ENCODE measurements at places on chromosomes 2 and 18.

DNA sequence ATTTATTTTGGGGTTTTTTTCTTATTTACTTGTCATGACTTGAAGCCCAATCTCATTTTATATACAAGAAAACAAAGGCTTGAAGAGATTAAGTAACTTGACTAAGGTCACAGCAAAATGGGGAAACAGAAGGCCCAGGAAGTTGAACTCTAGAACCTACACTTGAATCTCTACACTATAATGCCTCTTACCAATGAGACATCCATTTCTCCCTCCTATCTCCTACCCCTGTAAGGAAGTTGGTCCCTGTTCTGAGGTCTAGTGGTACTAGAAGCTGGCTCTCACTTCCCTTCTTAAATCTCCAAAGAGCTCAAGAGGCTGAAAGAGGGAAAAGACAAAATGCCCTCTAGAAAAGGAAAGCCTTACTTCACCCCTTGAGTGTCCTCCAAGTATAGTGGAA lies 25.5 kb upstream of the IHH start:
- no peak for DNase-seq

DNA sequence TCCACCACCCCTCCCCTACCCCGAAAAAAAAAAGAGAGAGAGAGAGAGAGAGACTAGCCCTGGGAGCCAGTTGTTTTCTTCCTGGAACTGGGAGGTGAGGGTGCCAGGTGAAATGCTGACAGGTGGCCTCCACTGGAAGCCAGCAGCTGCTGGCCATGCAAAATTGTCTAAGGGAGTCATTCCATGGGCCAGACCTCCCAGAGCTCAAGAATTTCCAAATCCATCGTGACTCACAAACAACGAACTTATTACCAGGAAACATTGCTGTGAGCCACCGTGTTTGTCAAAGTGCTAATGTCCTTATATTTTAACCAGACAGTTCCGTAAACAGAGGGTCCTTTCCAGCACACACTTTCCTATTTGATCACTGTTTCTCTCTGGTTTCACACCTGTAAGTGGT lies 68.5 kb upstream of the PID1 start:
- DNase-seq, result no peak

DNA sequence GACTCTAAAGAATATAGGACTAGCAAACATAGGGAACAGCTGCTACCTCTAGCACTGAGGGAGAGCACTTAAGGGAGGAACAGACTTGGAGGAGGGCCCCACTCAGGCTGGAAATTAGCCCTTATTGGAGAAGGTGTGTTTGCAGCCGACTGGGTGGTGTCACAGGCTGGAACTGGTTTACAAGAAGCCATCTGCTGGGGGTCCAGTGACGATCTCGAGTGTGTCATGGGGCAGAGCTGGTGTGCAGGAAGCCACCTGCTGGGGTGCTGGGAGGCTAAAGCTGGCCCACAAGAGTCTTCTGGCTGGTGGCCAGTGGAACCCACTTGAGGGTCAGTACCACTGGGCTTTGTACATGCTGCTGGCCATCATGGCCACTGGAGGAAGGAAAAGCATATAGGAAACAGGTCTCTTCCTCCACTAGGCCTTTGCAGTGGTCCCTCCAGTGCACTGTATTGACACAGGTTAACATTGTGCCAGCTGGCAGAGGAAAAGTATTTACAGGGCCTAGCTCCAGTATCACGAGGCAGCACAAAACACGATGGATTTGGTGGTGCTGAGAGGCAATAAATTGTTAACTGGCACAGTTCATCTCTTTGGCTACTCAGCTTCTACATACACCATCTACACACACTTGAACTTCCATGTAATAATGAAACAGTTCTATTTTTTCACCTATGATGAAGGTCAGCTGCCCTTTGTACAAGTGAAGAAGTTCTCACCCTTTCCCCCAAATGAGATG lies 43.6 kb downstream of the MAP3K20 start:
- no peak for DNase-seq

DNA sequence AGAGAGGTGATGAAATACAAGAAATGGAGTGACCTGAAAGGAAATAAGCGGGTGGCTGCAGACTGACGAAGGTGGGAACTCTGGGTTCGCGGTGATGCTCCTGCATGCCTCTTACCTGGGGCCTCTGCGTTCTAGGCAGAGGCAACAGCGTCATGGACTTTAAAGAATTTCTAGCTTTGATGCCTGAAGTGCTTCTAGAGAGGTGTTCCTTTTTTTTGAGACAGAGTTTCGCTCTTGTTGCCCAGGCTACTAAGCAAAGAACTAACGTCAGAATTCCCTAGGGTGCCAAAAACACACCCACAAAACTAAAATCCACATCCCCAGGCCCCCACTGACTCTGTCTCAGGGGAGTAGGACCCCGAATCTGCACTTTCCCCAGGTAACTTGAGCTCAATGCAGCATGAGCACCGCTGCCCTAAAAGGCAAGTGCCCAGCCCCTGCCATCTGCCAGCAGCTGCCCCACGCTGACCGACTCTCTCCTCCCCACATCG lies 110.5 kb upstream of the ID2 start:
- no peak for DNase-seq

- no peak for DNase-seq
Measured at GRCh38 chr2:240745962-240746361, 54.3 kb downstream of the AQP12A start.

DNA sequence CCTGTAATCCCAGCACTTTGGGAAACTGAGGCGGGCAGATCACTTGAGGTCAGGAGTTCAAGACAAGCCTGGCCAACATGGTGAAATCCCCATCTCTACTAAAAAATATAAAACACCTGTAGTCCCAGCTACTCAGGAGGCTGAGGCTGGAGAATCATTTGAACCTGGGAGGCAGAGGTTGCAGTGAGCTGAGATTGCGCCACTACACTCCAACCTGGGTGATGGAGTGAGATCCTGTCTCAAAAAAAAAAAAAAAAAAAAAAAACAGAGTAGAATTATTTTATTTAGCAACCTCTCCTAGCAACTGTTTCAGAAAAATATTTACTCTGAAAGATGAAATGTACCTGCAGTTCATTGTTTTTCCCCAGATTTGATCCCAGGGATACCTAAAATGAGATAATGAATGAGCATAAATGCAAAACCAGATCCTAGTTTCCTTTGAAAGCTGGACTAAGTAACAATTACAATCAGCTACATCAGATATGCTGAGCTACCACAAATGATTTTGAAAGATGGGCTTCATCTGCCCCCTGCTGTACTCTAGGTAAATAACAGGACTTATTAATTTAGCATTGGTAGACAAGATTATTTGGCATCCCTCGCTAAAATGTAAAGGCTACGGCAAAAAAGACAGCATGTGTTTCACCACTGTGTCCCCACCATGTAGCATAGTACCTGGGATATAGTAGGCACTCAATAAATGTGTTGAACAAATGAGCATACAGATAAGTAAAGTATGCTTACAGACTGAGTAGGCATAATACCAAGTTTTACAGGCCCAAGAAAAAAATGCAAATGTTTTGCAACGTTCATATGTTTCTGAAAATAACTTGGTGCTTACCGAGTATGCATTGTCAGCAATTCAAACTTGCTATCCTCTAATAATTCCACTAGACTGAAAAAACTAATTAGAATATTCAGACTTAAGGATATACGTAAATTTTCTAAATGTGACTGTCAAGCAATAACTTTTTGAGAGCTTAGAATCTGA lies 102.5 kb downstream of the ATL2 start:
- DNase-seq, result peak; percentile 18

DNA sequence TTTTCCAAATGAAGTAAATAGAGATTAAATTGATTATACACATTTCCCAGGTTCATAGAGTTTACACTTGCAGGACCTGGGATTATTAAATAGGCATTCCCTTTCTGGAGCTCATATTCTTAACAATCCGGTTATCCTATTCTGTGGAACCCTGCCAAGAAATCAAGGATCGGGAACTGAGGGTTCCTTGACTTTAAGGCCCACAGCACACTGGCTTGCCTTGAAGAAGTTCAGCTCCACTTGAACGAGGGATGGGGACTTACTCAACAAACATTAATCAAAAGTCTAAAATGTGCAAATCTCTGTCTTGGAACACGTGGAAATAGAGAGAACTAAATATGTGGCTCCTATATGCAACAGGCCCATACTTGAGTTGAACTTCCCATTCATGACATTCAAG lies 142.3 kb upstream of the RGPD4 start:
- no peak for DNase-seq

DNA sequence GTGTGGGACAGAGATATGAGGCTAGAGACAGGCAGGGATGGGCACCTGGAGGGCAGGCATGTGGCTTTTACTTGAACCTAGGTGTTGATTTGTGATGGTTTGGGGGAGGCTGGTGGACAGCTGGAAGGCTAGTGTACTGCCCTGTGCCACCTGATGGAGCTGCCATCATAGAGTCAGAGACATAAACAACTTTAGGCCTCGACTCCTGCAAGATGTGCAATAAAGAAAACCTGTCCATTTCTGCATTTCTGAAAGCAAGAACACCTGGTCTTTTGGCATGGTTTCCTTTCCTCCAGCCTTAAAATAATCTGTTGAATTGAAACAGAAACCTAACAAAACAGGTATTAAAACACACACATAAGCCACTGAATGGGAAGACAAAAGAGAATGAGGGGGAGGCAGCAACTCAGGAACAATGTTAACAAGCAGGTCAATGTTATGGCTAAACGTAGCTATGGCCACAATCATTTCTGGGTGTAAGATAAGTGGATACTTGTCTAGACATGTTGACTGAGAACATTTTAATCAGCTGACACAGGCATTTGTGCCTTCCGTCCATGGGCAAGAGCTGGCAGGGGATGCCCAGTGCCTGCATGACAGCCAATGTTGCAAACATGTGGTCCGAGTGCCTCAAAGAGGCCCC lies 87.8 kb downstream of the KCTD1 start:
- DNase-seq, result no peak

GRCh38 chr2:100742277-100743254 lies 77.4 kb upstream of the NPAS2 start:
- no peak for DNase-seq
